ENCODE measurements at places on chromosomes 11 and 22.

- no peak for DNase-seq
These were observed 20.7 kb downstream of the LINC01488 start for GRCh38 chr11:69501891-69502860.

DNA sequence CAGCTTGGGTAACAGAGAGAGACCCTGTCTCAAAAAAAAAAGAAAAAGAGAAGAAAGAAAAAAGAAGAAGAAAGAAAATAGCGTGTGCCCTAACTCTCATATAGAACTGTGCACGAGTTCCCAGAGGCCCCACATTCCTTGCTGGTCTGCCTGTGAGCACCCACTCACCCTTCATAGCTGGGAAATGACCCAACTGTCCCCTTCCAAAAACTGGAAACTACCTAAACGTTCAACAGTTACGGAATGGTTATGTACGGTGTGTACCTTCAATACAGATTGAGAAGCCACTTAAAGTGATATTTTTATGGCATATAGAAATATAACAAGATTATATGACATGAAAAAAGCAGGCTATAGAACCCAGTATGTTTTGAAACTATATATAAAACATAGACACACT is 82.0 kb downstream of the PARVA start:
- no peak for DNase-seq

- no peak for DNase-seq
These were observed 65.5 kb upstream of the CCND1 start for GRCh38 chr11:69575296-69576068.

- no peak for DNase-seq
These were observed 197.0 kb downstream of the GUCY1A2 start for GRCh38 chr11:106821291-106821690.

- DNase-seq: no peak
These were observed 19.9 kb downstream of the EMID1 start for GRCh38 chr22:29225422-29226090.

GRCh38 chr11:104665641-104666040 is 232.6 kb downstream of the CASP12 start:
- no peak for DNase-seq

GRCh38 chr11:19162951-19163505 is 38.8 kb downstream of the CSRP3 start:
- DNase-seq: no peak

DNA sequence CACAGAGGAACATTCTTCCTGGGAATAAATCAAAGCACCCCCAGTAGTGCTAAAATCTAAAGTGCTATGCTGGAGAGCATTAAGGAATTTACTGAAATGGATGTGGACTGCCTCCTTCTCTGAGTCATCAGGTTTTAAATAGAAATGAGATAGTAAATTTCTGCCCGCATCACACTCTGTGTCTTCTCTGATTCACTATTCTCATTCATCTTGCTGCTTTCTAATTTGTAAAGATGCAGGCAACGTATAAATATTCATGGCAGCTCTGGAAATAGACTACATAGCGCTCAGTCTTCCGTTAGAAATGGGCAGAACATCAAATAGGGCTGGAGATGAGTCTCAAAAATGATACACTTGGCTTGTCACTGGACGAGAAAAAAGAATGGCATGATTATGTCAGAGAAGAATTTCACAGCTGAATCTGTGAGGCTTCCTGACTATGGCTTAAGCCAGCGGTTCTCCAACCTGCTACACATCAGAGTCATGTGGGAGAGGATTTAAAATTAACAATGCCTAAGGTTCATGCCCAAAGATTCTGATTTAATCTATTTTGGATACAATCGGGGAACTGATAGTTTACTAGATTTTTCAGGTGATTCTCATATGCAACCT is 178.2 kb downstream of the LRRC4C start:
- no peak for DNase-seq

DNA sequence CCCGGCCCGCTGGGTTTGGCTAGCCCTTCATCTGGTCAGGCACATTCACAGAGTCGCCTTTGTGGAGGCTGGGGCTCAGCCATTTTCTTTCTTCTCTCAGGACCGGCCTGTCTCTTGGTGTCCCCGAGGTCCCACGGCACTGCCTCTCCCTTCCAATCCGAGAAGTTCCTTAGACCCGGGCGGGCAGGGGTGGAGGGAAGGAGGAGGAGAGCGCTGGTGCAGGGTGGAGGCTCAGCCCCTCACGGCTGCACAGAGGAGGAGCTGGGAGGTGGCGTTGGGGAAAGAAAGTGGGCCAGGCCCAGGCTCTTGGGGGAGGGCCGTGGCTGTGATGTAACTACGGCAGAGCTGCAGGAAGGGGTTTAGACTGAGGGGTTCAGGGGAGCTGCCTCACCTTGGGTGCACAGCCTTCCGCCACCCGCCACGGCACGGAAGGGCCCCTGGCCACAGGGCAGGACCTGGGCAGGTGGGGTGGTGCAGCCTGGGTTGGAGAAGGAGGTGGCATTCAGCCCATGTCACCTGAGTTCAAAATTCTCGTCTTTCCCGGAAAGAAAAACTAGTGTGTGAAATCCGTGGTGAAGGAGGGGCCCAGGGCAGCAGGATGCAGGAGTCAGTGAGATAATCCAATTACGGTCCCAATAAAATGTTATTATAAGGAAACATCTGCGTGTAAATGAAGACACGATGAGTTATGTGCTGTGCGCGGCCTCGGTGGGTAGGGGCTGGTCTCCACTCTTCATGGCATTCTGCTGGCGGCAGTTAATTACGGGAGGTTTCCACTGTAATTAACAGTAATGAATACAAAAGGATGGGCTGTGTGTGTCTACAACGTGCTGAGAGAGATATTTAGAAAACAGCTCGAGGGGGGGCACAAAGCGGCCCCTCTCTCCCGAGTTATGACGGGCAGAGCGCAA is 1.7 kb downstream of the BRSK2 start:
- no peak for DNase-seq

GRCh38 chr11:126817523-126818450 is 182.8 kb downstream of the KIRREL3 start:
- DNase-seq: no peak

DNA sequence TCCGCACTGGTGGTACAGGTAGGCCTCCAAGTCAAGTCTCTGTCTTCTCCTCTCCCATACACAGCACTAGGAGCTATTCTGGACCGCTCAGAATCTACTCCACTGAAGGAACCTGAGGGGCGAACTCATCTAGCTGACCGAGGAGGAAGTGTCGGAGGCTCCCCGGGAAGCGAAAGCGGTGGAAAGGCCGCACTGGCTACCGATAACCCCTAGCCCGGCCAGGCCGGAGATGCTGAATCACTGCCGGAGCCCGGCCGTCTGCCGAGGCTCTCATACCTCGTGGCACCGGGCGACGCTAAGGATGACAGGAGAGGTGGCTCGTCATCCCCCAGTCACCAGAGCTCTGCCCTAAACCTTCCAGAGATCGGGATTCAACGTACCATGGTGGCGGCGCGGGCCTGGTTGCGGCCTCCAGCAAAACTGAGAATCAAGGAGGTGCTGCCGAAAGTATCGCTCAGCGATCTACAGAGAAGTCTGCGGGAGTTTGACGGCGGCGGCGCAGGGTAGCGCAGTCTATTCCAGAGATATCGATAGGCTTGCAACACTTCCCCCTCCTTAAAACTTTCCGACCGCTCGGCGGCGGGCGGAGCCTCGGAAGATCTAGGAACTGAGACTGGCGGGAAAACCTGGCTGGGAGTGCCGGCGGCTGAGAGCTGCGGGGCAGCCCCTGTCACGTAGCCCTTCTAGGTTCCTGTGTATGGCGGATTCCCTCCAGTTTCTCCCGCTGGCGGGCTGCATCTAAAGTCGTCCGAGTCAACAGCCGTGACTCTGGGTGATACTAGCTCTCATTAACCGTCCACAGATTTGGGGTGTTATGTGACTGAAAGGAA is at the start of gene PSMA1:
Gene PSMA1, minus strand, starts transcription at position 470 of the 830 bp plus-strand sequence. Its CDS starts 87 bp downstream, at position 383.
- peak; percentile 96 for DNase-seq

DNA sequence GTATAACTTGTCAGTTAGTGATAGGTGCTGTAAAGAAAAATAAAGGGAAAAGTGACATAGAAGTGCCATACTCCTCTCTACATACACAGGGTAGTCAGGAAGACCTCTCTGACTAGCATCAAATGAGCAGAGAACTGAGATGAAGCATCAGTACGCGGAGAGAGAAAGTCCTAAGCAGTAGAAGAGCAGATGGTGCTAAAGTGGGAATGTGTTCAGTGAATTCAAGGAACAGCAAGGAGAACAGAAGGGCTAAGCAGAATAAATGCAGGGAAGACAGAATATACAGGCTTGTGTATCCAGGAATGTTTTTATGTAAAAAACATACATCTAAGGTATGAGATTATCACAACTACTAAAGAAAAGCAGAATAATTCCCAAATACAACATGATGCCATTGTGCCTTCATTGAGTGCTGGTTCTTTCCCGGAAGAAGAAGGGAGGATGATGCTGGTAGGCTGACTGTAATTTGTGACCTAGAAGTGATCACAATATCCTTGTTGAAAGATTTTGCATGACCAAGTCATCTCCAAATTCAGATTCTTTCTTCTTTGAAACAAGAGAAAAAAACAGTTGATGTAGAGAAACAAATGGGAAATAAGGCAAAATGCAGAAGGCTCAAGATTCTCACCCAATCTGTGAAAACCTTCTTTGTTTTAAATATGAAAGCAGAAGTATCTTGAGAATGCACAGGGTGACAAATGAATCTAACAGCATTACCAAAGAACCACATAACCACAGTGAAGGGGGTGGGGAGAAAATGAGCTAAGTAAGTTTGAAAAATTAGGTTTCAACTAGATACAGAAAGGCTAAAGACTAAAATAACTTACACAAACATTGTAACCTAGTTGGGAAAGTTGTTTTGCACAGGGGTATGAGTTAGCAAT is 20.5 kb downstream of the MRE11 start:
- no peak for DNase-seq

DNA sequence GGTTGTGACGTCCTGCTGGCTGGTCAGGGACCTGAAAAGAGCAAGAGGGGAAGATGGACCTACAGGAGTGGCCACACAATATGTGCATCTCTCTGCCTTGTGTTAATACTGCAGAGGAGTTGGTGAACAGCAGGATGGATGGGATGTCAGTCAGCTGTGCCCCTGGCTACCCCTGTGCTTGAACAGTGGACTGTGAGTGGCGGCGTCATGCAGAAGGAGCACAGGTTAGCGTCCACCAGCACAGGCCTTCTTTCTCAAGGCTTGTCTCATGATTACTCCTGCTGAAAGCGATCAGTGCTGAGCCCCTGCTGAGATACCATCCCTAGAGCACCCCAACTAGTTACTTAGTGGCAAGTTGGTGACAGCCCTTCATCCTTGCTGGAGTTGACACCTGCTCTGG is 3.8 kb upstream of the CHKB start:
- DNase-seq: no peak

GRCh38 chr11:69075421-69076128 is 26.8 kb downstream of the TPCN2 start:
- DNase-seq: peak; percentile 99

DNA sequence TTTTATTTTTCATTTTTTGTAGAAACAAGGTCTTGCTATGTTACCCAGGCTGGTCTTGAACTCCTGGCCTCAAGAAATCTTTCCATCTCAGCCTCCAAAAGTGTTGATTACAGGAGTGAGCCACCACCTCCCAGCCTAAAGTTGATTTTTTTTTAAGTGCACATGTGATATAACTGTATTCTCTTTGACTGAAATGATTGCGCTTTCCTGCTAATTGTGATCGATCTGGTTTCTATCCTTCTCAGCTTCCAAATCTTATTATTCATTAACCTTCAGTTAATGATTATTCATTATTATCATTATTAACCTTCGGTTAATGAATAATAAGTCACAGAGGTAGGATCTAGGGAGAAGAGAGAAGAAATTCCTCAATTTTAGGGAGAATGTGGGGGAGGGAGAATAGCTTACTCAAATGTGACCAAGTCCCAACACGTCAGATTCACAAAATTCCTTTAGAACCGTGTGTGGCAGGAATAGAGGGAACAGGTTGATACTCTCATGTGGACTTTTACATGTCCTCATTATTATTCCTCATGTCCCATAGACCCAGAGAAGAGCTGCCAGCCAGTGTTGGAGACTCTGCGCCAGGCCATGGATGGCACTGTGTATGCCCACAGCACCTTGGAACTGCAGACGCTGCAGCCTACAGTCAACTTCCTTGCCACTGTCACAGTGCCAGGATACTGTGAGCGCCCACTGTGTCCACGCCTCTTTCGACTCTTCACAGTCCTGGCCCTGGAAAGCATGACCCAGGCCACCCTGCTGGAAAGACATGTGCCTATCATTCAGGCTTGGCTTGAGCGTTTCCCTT is 47.1 kb downstream of the RRP8 start:
- no peak for DNase-seq

DNA sequence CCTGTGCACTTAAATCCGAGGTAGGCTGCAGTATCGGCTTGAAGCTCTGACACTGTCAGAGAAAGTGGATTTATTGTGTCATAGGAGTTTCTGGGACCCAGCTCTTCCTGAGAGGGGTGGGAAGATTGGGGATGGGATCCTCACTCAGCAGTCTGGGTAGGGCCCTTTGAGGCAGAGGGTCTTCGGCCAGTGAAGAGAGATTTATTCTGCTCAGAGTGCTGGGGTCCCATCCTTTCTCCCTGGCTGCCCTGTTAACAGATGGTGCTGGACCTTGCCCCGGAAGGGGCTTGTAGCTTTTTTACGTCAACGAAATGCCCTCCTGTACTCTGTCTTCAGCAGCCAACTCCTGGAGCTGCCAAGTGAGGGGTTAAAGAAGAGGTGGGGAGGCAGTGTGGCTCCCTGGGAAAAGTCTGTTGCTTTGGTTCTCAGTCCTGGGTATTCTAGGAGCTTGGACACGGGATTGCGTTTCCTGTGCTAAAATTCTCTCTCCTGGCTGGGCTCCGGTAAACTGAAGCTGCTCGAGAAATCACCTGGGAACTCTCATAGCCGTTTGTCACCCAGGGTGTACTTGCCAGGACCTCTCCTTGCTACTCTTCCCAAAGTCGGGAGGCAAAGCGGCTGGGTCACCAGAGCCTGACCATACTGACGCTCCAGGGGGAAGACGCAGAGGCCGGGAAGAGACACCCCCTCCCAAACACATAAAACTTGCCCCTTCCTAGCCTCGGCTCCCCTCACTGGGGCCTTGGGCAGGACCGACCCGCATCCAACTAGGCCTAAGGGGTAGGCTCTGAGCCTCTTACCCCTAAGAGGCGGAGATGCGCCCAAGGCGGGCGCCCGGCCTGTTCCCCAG is 806 bp upstream of the SMDT1 start:
- DNase-seq: no peak

- no peak for DNase-seq
These were observed 61.5 kb upstream of the GRK2 start for GRCh38 chr11:67204822-67205221.

DNA sequence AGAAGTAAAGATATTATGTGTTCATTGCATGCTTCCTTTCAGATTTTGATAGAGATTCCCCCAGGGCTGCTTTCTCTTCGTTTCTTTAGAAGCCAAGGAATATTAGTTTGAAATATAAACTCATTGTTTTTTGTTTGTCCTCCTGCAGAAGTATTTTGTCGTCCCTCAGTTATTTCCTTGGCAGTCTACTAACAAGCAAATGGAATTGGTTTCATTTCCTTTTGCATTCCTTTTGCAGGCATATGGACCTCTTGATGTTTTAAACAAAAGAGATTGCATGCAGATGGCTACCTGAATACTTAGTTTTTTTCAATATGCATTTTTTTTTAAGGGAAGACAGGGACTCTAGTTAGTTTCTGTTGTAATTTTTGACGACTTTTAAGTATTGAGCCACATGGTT is 62.2 kb downstream of the BCL2L13 start:
- no peak for DNase-seq
